Stimulated activated CD4-positive, alpha-beta T cell treated with anti-CD3 and anti-CD28 coated beads, Interleukin-12 subunit alpha, Interleukin-12 subunit beta, amount 100 ng/mL, for 24 hours (primary cell): ENCODE measurements at places on chromosomes 7 and 10.

DNA sequence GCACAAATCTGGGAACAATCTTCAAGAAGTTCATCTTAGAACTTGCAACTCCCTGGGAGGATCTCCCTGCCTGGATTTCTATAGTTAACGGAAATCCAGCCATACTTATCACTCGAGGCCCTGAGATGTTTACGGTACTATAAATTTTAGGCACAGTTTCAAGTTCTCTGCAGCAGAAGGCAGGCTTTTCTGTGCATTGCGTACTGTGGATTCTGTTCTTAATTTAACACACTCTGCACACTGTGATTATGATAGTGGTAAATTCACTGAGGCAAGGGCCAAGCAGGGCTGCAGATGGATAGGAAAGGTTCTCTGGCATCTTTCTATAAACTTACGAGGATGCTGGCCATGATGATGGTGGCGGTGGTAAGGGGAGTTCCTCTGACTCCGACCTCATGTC lies 10.6 kb downstream of the INHBA start:
- DNase-seq: no peak

GRCh38 chr7:44175730-44176129 lies 13.5 kb downstream of the GCK start:
- no peak for DNase-seq

DNA sequence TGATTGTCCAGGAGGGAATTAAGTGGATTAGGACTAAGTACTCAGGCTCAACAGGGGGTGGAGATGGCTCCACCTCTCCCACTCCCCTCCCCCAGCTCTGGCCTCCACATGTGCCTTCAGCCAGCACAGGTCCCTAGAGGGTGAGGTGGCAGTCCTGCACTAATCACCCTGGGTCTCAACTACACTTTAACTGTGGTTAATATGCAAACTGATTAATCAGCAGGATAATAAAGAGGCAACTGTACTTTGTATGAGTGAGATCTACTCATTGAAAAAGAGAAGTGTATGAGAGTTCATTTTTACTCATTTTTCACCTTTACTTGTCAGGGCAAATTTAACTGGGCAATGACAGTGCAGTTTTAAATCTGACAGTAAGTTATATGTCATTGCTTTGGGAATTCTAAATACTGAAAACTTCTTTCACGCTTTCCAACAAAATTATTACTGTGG lies 223.8 kb upstream of the CCDC6 start:
- no peak for DNase-seq

- no peak for DNase-seq
Observed at GRCh38 chr10:76874176-76874575, 763.4 kb downstream of the KCNMA1 start.

DNA sequence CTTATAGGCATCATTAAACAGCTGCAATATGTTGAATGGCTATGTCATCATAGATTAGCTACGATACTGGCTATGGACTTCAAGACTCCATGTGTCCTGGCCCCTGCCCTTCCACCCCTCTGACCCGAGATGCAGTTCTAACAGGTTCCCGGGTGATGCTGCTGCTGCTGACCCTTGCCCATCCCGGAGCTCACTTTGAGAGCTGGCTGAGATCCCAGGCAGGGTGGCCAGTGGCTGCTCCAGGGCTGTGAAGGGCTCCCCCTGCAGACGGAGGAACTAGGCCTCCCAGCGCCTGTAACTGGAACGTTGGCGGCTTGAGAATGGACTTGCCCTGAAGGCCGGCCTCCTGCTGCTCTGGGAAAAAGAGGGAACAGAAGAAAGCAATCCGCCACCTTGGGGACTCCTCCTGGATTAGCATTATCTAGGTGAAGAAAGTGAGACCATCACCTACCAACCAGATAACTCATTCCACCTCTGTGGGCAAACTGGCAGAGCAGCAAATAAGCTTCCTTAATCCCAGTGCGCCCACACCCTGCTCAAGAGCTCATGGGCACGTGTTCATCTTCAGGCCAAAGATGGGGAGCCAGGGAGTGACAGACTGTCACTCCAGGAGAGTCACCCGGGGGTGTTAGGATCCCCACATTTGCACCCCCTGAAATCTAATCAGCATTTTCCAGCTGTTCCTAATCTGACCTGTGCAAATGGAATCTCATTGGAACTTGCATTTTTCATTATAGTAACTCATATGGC lies 56.8 kb downstream of the PARP12 start:
- no peak for DNase-seq

DNA sequence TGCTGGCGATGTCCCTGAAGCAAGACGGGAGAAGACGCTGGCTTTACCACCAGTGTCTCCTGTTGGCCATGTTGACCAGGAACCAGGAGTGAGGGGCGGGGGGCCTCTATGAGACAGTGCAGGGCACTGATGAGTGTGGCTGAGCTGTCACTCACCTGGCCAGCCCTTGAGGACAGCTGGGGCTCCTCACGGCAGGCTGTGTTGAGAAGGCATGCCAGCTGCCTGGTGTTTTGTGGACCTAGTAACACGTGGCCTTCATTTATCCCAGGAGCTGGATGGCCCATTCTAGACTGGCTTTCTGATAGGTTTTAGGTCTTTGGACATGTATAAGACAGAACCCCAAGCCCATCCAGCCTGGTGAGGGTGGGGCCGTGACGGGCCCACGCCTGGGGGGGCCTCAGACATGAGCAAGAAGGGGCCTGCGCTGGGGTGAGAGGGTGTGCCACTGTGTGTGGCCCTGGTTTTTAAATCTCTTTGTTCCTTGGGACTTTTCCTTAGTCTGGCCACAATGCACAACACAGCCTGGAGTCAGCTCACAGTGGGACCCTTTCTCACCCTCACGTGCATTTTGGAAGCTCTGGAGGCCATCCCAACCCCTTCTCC lies 10.5 kb downstream of the RHBDD2 start:
- no peak for DNase-seq

- DNase-seq: no peak
Observed at GRCh38 chr10:54797636-54798321, 3.3 kb downstream of the PCDH15 start.

GRCh38 chr7:158957510-158957906 lies 101.2 kb downstream of the DYNC2I1 start:
- no peak for DNase-seq

DNA sequence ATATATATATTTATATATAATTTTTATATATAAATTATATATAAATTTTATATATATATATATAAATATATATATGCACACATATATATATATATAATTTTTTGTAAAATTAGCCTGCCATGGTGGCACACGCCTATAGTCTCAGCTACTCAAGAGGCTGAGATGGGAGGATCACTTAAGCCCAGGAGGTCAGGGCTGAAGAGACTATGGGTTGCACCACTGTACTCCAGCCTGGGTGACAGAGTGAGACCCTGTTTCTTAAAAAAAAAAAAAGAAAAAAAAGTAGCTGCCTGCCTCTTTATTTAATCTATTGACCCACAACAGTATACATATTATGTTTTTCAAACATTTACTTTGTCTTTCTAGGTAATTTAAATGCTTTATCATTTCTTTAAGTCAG lies 19.2 kb downstream of the BCAP29 start:
- DNase-seq: no peak

- no peak for DNase-seq
Observed at GRCh38 chr10:114131094-114131493, 42.9 kb downstream of the CCDC186 start.

DNA sequence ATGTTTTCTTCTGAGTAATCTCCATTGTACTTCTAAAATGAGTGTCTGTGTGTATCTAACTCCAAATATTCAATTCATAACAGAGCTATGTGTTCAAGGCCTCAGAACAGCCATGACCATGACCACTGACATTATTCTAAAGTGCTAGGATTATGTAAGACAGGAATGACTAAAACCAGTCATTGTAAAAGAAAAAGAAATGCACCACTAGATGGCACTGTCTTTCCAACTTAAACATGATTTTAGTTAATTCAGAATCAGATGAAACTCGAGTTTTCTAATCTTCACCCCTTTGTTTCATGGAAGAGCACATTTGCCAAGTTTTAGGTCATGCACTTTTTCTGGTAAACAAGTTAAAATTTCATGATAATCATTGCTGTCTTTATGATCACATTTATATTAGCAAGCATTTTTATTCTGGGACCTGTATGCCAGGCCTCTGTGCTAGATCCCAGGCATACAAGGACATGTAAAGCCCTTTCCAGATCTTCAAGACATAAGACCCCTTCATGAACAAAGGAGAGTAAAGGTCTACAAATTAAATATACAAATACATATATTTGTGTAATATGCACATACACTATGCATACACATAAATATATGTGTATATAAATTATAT lies 26.1 kb upstream of the RSU1 start:
- DNase-seq: no peak

- no peak for DNase-seq
Observed at GRCh38 chr10:77319557-77319956, 318.1 kb downstream of the KCNMA1 start.

- DNase-seq: no peak
Observed at GRCh38 chr7:75950111-75950681, 35.2 kb downstream of the POR start.

DNA sequence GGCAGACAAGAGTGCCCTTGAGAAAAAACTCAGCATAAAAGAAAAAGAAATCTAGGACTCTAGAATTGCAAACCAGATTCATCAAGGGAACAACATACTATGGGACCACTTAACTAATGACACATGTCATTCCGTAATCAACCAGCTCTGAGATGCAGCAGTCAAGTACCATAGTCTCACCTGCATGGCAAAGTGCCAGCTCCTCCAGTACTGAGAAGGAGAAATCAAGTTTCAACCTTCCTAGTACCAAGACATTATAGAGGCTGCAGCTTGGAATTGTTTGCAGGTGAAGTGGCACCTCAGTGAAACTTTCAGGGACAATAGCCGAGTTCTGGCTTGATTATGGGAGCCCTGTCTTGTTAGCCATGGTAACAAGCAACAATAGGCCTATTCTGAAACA lies 11.5 kb downstream of the STEAP1 start:
- no peak for DNase-seq

DNA sequence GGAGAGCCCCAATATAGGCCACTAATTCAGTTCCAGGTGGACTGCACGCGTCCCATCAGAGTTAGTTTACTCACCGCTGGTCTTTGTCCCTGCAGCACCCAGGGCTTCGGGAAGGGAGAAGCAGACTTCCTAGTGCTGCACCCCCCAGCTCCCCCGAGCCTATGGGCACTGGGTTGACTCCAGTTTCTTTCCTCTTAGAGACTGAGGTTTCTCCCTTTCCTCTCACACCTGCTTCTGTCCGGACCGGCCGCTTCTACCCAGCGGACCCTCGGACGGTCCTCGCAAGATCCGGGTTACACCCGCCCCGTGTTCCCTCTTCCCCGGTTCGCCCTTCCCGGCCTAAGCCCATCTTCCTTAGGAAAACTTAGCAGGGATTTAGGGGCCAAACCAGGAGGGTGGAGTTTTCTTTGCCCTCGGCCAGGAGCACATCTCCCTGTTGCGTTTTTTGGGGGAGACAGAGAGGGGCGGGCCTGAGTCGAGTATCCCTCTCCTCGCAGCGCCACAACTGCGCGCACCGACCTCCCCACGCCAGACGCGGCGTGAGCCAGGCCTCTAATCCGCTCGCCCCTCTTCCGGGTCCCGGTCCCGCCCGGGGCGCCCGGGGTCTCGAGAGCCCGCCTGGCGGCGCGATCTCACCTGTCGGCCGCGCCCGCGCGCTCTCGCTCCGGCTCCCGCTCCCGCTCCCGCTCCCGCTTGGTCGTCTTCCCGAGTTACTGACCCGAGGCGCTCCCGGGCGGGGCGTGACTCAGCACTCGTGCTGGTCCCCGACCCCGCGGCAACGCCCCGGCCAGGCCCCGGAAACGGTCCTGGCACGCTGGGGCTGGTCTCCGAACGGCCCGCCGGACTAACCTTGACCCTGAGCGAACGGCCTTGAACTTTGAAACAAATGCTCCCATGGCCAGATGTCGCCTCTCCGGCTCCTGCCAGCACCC lies at the start of gene AIFM2:
TSS of gene AIFM2 (minus strand) at position 728 of the 932 bp plus-strand sequence. CDS start 8,741 bp downstream, outside the sequence.
- DNase-seq: peak; percentile 27

- no peak for DNase-seq
Observed at GRCh38 chr7:155456738-155457543, 988 bp upstream of the EN2 start.

DNA sequence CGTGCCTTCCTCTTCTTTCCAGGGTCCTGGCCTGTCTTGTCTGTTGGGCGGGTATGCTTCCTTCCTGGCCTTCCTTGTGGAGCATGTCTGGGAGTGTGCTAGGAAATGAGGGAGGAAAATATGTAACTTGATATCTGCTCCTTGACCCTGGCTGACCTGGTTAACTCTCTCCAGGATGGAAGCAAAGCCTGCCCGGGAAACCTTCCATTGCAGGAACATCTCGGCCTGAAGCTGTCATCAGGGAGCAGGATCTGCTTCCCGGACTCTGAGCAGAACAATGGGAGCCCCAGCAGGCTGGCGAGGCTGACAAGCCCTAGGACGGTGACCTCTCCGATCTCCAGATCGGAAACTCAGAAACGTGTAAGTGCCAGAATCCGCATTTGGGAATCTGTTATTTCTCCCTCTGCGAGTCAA lies 340.3 kb downstream of the FRMD4A start:
- DNase-seq: no peak

DNA sequence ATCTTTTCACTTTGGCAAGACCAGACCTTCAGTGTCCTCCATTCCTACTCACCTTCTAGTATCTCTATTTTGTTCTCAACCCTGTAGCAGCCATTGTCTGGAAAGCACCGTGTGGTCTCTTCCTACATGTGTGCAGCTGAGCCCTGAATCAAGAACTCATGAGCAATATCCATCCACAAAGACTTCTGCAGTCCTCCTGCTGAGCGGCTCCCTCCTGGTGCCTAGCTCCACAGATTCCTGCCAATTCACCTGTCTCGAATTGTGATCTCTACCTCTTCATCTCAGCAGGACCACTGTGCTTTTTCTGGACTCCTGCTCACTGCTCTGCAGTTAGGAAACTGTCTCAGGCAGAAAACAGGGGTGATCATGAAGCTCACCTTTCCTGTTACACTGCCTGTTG lies 118.8 kb downstream of the RELN start:
- no peak for DNase-seq

GRCh38 chr7:83984076-83984475 lies 210.5 kb downstream of the SEMA3A start:
- no peak for DNase-seq

DNA sequence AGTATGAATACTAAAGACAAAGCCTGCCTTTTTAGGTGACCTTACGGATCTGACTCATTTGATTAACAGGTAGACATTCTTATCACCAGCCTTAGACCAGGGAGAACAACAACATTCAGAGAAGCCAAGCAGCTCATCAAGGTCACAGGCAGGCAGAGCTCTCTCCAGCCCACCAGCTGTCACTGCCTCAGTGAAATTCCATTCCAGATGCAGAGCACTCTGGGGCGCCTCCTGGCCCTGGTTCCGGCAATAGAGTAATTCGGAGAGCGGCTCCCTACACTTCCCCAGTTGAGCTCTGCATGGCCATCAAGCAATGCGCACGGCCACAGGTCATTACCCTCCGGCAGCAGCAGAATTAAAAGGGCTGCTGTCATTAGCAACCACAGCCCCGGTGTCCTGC lies 164.7 kb downstream of the TCERG1L start:
- no peak for DNase-seq

DNA sequence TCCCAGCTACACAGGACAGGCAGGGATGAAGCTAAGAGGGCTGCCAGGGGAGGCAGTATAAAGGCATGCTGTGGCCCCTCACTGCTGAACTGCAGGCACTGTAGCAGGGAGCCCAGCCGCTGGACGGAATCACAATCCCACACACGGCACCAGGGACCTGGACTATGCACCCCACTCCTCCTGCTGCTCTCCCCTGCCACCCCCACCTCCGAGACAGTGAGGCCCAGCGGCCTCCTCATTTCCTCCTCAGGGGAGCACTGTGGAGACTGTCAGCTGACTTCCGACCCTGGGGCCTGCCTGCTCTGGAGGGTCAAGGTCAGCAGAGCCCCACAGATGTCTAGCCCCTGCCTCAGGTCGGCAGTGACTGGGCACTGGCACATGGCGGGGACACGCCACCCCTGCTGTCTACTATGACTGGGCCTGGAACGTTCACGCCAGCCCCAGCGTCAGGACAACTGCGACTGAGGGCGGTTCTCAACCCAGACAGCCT lies 92.7 kb downstream of the FAM53B start:
- no peak for DNase-seq
